ENCODE measurements at places on chromosomes 13 and 19.

GRCh38 chr13:46179969-46180763 lies 1.8 kb downstream of the LCP1 start:
- no peak for DNase-seq

- DNase-seq, result no peak
These were observed 210.7 kb upstream of the SLC10A2 start for GRCh38 chr13:103276775-103277498.

DNA sequence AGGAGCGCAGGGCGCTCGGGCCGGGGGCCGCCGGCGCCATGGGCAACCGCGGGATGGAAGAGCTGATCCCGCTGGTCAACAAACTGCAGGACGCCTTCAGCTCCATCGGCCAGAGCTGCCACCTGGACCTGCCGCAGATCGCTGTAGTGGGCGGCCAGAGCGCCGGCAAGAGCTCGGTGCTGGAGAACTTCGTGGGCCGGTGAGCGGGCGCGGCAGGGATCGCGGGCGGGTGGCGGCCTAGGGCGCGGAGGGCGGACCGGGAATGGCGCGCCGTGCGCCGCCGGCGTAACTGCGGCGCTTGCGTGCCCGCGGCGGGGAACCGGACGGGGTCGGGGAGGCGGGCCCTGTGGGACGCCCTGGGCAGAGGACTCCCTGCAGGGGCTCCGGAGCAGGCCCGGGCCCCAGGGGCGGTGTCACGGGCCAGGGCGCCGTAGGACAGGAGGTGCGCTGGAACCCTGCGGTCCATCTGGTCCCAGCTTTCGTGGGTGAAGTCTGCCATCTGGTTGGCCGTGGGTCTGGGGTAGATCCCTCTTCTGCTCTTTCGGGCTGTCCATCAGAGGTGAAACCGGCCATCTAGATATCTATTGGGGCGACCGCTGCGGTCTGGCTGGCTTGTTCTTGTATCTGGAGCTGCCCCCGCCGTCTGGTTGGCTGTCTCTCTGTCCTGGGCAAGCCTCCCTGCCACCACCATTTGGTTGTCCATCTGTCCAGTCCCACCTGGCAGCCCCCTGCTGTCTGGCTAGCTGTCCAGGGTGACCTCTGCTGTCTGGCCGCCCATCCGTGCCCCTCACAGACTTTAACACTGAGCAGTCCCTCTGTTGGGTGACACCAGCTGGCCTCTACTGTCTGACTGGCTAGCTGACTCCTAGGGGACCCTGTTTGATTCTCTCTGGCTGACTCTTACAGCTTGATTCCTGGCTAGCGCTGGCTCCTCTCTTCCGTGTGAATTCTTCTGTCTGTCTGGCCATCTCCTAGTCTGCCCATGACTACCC lies 622 bp downstream of the DNM2 start:
- DNase-seq, result peak; percentile 70

DNA sequence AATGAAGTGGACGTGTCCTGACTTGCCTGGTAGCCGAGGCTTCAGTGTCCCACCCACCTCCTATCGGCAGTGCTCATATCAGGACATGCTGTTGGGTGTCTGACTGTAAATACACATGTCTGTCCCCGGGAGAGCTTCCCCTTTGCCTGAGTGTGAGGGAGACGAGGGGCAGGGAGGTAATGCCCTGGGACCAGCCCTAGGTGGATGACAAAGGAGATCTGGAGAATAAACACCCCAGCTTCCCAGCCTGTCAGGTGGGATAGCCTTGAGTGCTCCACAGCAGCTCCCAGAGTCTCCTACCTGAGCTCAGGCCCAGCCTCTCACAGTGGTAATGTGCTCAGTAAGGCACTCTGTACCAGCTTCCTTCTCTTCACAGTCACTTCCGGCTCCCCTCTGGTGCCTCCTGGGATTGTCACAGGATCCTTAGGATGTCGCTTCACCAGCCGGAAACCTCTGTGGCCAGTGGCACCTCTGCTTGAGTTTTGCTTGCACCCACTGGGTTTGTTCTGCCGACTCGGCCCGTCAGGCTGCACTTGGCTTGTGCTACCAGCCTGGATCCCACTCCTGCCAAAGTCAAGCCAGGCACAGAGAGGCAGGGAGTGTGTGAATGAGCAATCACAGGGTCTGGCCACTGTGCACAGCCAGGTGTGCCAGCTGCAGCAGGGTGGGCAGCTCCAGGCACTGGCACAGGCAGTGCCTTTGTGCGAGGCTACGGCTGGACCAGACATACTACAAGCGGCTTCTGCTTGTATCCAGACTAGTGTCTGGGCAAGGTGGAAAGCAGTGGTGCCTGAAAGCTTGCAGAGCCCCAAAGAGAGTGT lies 54.4 kb upstream of the RGCC start:
- DNase-seq, result no peak

GRCh38 chr13:27403203-27403678 lies 21.2 kb upstream of the GTF3A start:
- DNase-seq, result no peak

DNA sequence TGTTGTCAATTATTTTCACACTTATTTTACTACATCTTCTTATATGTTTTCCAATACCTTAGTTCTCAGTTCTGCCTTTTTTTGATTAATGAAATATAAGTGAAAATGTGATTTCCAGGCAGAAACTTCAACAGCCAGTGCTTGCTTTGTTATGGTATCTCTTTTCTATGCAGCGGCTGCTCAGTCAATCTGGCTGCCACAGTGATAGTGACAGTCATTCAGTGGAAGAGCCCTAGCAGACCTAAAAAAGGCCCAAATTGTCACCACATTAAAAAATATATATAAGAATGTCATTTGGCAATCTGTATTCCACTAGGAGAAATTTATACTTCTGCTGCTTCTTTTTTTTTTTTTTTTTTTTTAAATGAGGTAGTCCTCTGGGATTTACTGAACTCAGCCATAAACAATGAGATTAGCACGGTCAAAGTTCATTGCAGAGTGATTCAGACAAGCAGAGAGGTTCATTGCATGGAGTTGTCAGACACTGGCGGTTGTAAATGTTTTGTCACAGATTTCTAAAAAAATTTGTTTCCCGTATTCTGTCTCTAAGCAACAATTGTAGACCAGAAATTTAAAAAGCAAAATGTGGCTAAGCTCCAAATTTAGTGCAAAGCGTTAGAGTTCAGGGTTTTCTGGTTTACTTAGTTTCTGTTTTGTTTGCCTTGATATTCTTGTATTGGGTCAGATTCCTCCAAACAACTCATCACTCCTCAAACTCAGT lies 94.7 kb upstream of the PRR20A start:
- no peak for DNase-seq

DNA sequence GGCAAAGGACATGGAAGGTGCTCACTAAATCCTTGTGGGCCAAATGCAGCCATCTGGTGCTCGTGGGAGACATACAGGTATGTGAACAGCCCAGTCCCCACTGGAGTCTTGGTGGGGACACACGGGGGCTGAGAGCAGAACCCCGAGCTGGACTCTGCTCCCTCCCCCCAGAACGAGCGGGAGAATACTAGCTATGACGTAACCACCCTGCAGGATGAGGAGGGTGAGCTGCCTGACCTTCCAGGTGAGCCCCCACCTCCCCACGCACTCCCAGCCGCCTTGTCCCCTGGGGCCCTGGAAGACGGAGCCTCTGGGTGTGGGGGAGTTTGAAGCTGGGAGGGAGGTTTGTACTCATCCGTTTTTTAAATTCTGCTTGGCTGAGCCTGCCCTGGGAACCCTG lies 13.5 kb upstream of the EBI3 start:
- DNase-seq, result no peak

- DNase-seq, result peak; percentile 57
These were observed at the start of gene PHF11 for GRCh38 chr13:49495783-49496762. Gene PHF11 (plus strand): TSS chr13:49495953. CDS start chr13:49496002, 49 bp downstream.

GRCh38 chr19:47215581-47215980 lies 15.4 kb downstream of the BBC3 start:
- no peak for DNase-seq

GRCh38 chr19:919199-920050 lies 2.3 kb downstream of the KISS1R start:
- DNase-seq, result no peak

GRCh38 chr19:15109768-15110417 lies 2.7 kb downstream of the SYDE1 start:
- peak; percentile 35 for DNase-seq

DNA sequence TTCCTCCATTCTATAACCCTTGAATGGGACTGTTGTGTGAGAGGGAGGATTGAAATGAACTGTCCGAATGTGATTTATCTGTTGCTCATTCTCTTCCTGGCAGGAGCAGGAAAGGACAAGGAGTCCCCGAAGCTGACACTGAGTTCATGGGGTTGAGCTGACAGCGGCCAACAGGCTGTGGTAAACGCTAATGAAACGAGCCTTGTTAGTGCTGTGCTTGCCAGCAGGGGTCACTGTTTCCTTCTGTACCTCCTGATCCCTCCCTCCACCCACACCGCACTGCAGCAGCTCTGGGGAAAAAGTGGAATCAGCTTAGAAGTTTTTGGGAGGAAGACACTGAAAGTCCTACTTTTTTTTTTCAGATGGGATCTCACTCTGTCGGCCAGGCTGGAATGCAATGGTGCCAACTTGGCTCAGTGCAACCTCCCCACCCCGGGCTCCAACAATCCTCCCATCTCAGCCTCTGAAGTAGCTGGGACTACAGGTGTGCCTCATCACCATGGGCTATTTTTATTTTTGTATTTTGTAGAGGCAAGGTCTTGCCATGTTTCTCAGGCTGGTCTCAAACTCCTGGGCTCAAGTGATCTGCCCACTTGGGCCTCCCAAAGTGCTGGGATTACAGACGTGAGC lies 6.7 kb upstream of the ZNF761 start:
- peak; percentile 76 for DNase-seq

- no peak for DNase-seq
These were observed 6.6 kb upstream of the DHDH start for GRCh38 chr19:48926909-48927308.

DNA sequence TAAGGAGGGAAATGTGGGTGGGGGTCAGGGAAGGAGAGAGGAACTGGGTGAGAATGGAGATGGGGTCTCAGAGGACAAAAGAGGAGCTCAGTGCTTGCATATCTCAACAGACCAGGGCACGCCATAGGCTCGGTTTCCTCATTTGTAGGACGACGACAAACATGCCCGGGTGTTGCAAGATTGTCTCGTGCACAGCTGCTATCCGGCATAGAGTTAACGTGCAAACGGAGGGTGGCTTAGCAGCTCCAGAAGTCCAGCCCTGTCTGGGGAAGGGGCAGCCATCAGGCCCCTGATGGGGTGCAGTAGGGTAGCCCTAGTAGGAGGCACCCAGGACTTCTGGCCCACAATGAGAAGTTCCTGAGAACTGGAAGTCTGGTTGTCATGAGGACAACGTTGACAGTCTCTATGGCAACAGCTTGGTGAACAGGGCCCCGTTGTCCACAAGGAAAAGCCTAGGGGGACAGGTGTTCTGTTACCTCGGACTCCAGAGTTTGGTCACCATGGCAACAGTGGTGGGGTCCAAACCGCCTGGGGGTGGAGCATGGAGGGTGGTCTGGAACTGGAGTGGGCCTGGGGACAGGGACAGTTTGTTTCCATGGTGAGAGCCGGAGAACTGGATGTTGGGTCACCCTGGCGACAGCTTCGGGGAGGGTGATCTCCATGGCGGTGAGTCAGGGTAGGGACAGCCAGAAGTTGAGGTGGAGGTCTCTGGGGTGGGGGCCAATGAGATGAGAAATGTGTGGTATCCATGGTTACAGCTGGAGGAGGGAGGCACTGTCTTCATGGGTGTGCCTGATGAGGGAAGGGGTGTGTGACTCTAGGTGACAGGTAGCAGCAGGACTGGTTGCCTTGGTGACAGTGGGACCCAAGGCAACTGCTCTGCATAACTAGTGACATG lies 16.8 kb downstream of the TM6SF2 start:
- DNase-seq, result peak; percentile 52

DNA sequence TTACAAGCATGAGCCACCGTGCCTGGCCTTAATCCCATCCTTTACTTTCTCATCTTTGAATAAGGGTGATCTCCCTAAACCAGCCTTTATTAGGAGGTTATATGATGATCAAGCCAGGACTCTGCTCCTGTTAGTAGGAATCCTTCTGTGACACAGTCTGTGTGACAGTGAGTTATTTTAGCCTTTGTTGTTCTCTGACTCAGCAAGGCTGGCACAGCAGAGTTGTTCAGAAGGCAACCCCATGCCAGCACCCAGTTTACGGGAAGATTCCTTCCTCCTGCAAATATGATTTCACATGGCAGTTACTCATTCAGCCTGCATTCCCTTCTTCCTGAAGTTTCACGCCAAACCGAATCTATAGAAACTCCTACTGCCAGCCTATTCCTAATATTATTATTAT lies 10.5 kb upstream of the MIER2 start:
- DNase-seq, result no peak

- DNase-seq, result no peak
These were observed 155.7 kb upstream of the SOX1 start for GRCh38 chr13:111911121-111911720.

GRCh38 chr13:96025283-96025682 lies 27.9 kb downstream of the UGGT2 start:
- no peak for DNase-seq

DNA sequence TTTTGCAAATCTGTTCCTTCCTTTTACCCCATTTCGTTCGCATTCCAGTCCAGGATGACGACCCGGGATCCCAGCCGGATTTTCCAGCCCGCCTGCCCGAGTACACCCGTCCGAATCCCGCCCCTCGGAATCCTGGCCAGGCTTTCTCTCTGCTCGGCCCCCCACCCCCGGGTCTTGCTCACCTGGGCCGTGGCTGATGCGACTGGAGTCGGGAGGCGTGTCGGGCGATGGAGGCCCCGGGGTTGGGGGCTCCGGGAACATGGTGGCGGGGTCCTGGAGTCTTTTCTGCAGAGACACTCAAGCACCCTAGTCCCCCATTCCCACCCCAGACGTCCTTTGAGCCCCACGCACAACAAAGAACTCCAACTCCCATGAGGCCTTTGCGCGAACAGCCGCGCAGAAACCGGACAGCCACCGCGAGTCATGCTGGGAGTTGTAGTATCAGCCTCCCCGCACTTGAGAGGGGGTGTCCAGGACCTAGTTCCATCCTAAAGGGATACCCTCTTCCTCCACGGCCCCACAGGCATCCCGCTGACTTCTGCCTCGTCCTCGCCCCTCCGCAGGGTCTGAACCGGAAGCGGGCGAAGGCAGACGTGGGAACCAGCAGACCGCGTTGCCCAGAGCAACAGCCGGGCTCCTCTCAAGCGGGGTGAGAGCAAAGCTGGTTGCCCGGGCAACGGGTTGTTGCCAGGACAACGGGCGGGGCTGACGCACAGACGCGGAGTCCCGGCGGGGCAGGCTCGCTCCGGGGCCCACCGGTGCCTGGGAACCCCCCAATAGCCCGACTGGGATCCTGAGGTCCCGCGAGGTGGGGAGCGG lies 1.1 kb downstream of the SYT5 start:
- peak; percentile 97 for DNase-seq

DNA sequence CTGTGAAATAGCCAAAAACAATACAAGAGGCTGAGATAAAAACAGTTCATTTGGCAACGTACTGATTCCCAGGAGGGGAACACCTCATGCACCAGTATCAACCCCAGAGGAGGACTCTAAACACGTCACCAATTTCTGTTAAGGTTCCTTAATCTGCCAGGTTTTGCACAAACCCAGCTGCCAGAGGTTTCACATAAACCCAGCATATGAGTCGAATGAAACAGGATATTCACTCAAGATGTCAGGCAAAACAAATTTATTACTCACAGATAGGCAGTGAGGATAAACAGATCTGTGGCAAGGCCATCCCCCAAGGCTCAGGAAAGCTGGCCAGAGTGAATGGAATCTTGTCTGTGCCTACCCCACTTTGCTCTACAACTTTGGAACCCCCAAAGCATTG lies 210.9 kb downstream of the GPC5 start:
- DNase-seq, result peak; percentile 34

- no peak for DNase-seq
These were observed 1173.1 kb downstream of the UQCRFS1 start for GRCh38 chr19:28039677-28040381.

Data from SK-N-SH (cell line).